Activated T-helper 1 cell treated with anti-CD3 and anti-CD28 coated beads, Interleukin-12 subunit alpha, Interleukin-12 subunit beta, Interleukin-2, Interleukin-4 antibody, amounts not matched to agents 30 ng/mL and 10 ng/mL and 1 ng/mL, durations not matched to agents 14 hours and 24 hours and 36 hours (primary cell): ENCODE measurements at places on chromosomes 11 and 22. TPM values are rescaled to one million over a fixed set of nuclear protein-coding genes. Genes with fewer than 3 reads are reported as not detected.

The C22orf15 gene
- 0.29 and 0.49 TPM in 2 replicates for total RNA-seq

The C11orf87 gene
- not detected in 2 replicates for total RNA-seq

The SNU13 gene
- 337 and 339 TPM in 2 replicates for total RNA-seq

The GAB4 gene
- not detected in 2 replicates for total RNA-seq

The APOA5 gene
- total RNA-seq: not detected in 2 replicates

The SLC17A6 gene
- total RNA-seq: not detected in 2 replicates

The CHST1 gene
- total RNA-seq: 0.17 and 0.23 TPM in 2 replicates

The MMP8 gene
- not detected in 2 replicates for total RNA-seq

The CARD10 gene
- not detected in 2 replicates for total RNA-seq

The HTR3B gene
- not detected in 2 replicates for total RNA-seq

The OR52E1 gene
- total RNA-seq: not detected in 2 replicates

The MAPK8IP2 gene
- total RNA-seq: 0.08 and 0.17 TPM in 2 replicates

The CFAP300 gene
- total RNA-seq: not detected in 2 replicates

The HBG1 gene
- not detected in 2 replicates for total RNA-seq

The SNX32 gene
- 1.6 and 1.9 TPM in 2 replicates for total RNA-seq

The TMPRSS13 gene
- total RNA-seq: 1.2 and 1.5 TPM in 2 replicates

The ADM2 gene
- total RNA-seq: 4.2 and 4.9 TPM in 2 replicates

The RASD2 gene
- not detected in 2 replicates for total RNA-seq

The SELENOM gene
- 6.4 and 9.8 TPM in 2 replicates for total RNA-seq

The OR8D1 gene
- not detected in 2 replicates for total RNA-seq

The OR8G1 gene
- not detected in 2 replicates for total RNA-seq

The OR52L1 gene
- total RNA-seq: 0.20 TPM in 1 of 2 replicates, not detected in the other

The SYT12 gene
- total RNA-seq: not detected in 2 replicates

The CWF19L2 gene
- 16.5 and 16.7 TPM in 2 replicates for total RNA-seq

The HEPN1 gene
- total RNA-seq: not detected in 2 replicates

The HTR3A gene
- total RNA-seq: not detected in 2 replicates

The CLMP gene
- total RNA-seq: not detected in 2 replicates

The SCUBE2 gene
- not detected in 2 replicates for total RNA-seq

The TSGA10IP gene
- not detected in 2 replicates for total RNA-seq

The CCDC15 gene
- total RNA-seq: 3.1 and 3.4 TPM in 2 replicates

The ADAMTS15 gene
- total RNA-seq: 0.02 TPM in 1 of 2 replicates, not detected in the other

The RPS19BP1 gene
- total RNA-seq: 98.7 and 101 TPM in 2 replicates

The C11orf42 gene
- not detected in 2 replicates for total RNA-seq

The TMEM191C gene
- 0.59 and 0.67 TPM in 2 replicates for total RNA-seq

The NXPE1 gene
- not detected in 2 replicates for total RNA-seq

The LDHAL6A gene
- total RNA-seq: not detected in 2 replicates

The PGR gene
- total RNA-seq: not detected in 2 replicates

The SLC37A2 gene
- total RNA-seq: 0.13 and 0.17 TPM in 2 replicates

The PATE2 gene
- 0.29 and 0.34 TPM in 2 replicates for total RNA-seq
